CD8-positive, alpha-beta T cell (primary cell): ENCODE measurements at places on chromosomes 1 and 21.

DNA sequence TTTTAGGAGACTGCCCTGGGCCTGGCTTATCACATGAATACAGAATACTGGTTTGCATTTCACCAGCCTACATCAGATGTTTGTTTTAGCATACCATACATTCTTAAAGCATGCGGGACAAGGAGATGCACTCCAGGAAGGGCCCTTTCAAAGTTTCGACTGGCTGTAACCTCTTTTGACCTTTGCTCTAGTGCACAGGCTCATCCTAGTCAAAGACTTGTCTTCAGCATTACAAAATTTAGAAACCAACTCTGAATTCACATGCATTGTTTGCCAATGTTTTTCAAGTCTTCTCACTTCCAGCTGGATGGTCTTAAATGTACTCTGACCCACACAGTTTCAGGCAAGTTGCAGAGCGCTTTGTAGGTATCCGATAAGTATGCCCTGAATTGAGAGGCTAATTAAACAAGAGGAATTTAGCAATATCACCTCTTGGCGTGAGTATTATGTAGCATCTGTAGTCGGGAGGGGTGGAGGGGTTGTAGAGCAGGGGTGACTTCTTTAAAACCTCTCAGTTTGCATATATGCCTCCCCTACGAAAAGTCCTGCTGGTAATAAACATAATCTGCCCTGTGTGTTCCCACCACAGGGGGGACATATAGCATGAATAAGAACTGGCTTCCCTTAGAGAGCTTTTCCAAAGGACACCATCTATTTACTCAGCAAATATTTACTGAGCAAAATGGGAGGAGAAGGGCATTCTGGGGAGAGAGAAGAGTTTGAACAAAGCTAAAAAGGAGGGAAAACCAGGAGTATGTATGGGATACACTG, 24.4 kb upstream of the AHCYL1 start:
- DNase-seq: no peak

- DNase-seq: no peak
Measured at GRCh38 chr1:85133565-85134159, 67.2 kb downstream of the SYDE2 start.

GRCh38 chr1:109573785-109574184, 25.4 kb downstream of the GNAI3 start:
- no peak for DNase-seq

GRCh38 chr1:20102875-20103274, 16.5 kb downstream of the PLA2G2D start:
- DNase-seq: no peak

- DNase-seq: no peak
Measured at GRCh38 chr1:164633997-164634396, 75.0 kb downstream of the PBX1 start.

DNA sequence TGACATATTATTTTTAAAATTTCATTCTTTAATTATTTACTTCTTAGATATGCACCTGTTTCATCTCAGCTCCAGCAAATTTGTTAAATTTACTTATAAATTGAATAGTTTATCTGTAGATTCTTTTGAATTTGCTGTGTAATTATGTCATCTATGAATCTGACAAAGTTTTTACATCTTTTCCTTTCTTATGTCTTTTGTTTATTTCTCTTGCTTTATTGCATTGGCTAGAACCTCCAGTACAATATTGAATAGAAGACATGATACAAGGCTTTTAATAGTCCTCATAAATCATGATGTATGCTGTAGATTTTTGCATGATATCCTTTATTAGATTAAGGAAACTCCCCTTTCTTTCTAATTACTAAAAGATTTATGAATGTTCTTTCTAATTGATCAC, 20.8 kb downstream of the CR1 start:
- DNase-seq: no peak

GRCh38 chr1:211118407-211119102, 15.4 kb downstream of the KCNH1 start:
- no peak for DNase-seq
